ENCODE measurements at places on chromosomes 16 and 17.

DNA sequence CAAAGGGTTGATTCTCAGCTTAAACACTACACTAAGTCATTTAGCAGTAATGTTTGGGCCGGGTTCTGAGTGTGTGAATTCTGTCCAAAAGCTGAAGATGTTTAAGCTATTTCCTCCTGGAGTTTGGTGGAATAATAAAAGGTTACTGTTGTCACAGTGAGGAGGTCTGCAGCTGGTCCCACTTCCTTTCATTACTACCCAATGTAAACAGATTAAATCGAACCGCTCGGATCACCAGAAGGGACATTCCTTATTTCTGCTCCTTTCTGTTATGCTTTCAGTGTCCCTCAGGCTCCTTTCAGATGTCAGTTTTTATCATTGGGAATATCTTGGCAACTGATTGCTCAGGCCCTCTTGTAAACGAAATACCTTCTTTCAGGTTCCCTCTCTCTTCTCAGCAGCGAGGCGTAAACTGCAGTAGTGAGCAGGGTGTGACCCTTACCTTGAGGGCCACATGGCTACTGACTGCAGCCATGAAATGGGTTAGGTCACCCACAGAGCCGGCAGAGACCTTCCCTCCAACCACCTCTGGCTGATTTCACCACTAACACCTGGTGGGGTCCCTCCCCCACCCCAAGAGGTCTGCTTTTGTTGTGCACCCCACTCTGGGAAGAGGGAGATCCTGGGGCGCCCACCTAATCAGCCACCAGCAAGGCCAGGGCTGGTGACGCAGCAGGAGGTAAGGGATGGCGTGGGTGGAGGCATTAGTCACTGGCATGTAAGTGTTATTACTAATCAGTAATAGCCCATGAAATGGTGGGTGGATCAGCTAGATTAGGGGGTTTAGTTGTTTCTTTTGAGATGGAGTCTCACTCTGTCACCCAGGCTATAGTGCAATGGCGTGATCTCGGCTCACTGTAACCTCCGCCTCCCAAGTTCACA lies 117.6 kb downstream of the VPS53 start:
- DNase-seq, result no peak

GRCh38 chr17:47898241-47898640 lies 2.2 kb downstream of the SP2 start:
- no peak for DNase-seq

- peak; percentile 20 for DNase-seq
These were observed 2.2 kb upstream of the MPG start for GRCh38 chr16:75580-76501.

- no peak for DNase-seq
These were observed 18.5 kb downstream of the PLLP start for GRCh38 chr16:57265850-57266530.

- DNase-seq, result no peak
These were observed 1.6 kb upstream of the DOC2B start for GRCh38 chr17:183021-183420.

GRCh38 chr16:66678337-66678736 lies 18.2 kb downstream of the CMTM4 start:
- no peak for DNase-seq

GRCh38 chr16:85363881-85364280 lies 249.2 kb upstream of the GSE1 start:
- no peak for DNase-seq

DNA sequence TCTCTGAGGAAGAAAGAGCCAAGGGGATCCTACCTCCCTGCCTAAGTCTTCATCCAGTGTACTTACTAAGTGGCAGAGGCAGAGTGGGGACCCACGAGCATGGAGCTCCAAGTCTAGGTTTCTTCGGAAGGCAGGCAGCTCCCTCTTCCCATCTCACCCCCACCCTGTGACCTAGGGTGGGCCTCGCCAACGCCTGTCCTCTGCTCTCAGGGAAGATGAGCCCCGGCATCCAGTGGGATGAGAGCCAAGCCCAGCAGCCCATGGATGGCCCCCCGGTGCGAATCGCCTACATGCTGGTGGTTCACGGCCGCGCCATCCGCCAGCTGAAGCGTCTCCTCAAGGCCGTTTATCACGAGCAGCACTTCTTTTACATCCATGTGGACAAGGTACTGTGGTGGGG lies 8.3 kb downstream of the XYLT2 start:
- DNase-seq, result no peak

- DNase-seq, result no peak
These were observed 12.7 kb upstream of the APPBP2 start for GRCh38 chr17:60538726-60539125.

GRCh38 chr17:50165466-50165865 lies 339 bp upstream of the SGCA start:
- DNase-seq, result no peak

DNA sequence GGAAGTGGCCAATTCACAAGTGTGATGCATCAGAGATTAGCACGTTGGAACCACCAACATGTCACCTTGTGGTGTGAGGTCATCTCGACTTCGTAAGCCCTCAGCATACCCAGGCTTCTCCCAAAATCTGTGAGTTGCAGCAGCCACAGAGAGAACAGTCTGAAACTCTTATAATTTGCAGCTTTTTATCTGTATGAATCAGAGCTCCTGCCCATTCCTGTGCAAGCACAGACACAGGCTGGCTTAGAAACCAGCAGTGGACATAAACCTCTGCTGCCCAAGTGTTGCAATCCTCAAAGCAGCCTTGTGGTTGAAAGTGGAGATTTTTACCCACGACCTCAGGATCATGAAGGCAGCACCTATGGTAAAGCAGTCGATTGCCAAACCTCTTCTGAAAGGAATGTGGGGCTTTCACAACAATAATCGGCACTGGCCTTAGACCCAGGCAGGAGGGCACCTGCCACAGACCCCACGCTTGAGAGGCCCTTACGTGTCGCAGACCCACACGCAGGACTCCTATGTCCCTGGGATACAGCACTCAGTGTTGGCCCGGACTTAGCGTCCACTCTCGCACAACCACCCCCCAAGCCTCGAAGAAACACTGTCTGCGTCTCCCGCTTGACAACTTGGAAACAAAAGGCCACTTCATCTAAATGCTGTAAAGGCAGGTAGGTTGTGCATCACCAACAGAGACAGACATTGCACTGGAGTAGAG lies 24.5 kb upstream of the OSGIN1 start:
- DNase-seq, result no peak

DNA sequence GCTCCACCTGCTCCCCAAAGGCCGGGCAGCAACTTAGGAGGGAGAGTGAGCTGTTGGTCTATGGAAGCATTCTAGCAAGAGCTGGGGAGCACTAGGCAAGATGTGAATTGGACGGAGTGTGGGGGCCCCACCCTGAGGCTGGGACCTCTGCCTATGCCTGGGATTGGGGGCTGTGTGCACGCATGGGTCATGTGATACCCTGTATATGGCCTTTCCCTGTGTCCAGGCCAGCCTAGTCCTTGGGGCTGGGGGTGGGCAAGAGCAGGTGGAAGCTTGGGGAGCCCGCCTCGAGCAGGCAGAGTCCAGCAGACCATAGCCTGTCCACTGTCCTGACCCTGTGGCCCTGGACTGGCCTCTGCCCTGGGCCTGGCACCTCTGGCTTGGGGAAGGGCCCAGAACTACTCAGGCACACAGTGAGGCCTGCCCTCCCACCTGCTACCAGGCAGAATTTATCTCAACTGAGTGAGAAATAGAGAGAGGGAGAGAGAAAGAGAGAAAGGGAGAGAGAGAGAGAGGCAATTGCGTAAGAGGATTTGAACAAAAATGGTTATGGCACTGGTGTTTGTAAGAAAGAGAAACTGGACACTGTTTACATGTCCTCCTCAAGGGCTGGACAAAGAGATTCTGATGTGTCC lies 19.1 kb downstream of the PDP2 start:
- no peak for DNase-seq

- no peak for DNase-seq
These were observed 18.9 kb downstream of the MPP3 start for GRCh38 chr17:43814026-43814425.

DNA sequence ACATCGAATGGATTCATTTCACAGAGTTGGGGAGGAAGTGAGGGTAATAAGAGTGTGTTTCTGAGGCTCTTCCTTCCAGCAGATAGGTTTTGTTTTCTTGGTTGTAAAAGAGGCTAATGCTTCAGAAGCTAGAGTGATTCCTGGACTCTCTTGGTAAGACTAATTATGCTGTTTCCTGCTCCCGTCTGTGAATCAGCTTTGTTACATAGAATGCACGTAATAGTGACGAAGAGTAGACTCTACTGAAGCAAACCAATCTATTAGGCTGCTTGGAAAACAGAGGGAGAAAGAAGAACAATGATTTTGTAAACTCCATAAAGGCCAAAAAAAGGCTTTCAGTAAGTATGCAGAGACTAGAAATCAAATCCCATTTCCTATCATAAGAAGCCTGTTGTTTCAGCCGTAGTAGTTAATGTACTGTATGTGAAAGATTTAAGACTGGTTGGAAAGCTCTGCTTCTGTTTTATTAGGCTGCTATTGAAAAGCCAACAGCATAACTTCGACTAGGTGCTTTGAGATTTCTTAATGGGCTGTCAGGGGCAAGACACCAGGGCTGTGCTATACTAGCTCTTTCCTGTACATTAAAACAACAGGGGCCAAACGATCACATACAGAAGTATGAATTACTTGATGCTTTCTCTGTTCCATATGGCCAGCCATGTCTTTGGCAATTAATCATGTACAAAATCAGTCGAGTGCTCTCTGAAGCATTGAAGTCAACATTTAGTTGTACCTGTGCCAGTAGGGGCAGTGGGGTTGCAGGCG lies 219.0 kb downstream of the FTO start:
- DNase-seq, result no peak

GRCh38 chr16:79165079-79165478 lies 435.5 kb downstream of the MAF start:
- DNase-seq, result no peak

GRCh38 chr16:80319181-80319580 lies 221.6 kb upstream of the DYNLRB2 start:
- DNase-seq, result no peak
